ENCODE measurements at places on chromosomes 11 and 22. TPM values are rescaled to one million over a fixed set of nuclear protein-coding genes. Genes with fewer than 3 reads are reported as not detected.

GRCh38 chr22:30596886-30597285 lies 5.2 kb upstream of the PES1 start:
- DNase-seq, result peak; percentile 39

DNA sequence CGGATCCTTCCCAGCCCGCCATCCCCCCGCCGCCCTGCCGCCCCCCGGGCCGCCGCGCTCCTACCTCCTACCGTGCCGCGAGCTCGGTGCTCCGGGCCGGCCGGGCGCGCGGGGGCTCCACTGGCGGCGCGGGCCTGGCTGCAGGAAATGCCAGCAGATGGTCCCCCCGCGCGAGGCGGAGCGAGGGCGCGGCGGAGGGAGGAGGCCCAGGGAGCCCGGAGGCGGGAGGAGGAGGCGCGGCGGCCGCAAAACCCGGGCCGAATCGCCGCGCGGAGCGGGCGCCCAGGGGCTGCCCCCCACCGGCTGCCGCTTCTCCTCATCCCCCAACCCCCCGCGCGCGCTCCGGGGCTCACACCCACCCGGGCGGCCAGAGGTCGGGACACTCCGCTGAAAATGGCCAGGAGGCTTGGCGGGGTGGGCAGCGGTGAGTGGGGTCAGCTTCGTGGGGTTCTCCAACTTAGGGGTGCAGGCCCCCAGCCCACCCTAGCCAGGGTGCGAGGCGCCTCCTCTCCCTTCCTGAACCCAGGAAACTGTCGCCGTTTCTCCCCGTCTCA lies at the start of gene OSBPL5:
TSS of gene OSBPL5 (minus strand) at position 159 of the 554 bp plus-strand sequence. CDS start 36,162 bp downstream, outside the sequence.
- DNase-seq, result peak; percentile 81

DNA sequence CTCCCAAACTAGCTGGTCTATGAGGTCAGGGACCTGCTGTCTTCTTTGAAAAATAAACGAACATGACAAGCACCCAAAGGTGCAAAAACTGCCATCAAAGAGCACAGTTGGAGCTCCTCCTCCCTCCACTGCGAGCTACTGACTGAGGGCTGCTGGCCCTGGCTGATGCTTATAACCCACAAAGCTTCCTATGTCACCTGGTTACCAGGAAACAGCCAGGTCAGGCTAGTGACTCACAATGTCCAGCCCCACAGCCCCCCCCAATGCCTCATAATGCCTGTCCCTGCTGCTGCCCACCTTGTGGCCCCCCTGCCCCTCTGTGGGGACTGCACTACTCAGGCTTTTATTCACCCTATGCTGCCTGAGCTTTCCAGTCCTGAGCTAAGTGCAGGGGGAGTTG lies at the start of gene DRICH1:
TSS of gene DRICH1 (minus strand) at position 144 of the 400 bp plus-strand sequence. CDS start 298 bp downstream, outside the sequence.
- no peak for DNase-seq

DNA sequence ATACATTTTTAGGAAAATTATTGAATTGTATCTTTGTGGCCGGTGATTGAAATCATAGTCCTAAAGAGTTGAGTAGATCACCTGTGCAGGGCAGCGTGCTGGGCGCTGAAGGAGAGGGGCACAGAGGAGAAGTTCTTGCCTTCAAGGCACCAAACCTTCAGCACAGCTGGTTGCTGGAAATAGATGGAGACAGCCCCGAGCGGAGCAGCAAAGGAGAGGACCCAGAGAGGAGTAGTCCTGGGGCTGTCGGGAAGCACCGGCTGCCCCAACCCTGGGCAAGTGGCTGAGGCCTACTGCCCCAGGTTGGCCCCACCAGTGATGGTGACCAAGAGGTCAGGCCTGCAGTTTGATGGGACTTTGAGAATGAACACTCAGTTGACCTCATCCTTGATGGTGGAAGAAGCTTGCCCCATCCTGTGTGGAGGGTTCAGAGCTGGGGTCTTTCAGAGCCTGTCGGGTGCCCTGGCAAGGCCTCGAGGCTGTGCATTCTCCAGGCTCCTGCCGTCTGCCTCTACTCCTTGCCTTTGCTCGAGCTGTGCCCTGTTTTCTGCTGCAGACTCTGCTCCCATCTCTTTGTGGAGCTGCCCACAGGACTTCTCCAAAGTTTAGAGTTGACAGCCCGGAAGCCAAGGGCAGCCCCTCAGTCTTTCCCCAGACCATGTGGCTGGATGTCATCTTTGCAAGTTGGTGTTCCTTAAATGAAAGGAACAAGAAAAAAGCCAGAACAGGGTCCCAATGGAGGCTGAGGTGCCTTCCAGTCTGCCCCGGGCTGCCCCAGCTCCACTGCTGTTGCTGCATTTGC lies 285.1 kb downstream of the TBC1D22A start:
- peak; percentile 39 for DNase-seq

MOGAT2 gene
- total RNA-seq, result not detected

DNA sequence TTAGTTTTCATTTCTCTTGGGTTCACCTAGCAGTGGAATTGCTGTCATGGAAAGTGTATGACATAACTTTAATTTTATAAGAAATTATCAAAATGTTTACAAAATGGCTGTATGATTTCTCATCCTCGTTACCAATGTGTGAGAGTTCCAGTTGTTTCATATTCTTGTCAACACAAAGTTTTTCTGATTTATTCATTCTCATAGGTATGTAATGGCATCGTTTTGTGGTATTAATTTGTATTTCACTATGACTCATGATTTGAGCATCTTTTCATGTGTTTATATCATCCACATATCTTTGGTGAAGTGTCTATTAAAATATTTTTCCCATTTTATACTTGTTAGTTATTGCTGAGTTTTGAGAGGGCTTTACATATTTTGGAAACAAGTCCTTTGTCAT lies 5.5 kb downstream of the FAM111B start:
- DNase-seq, result no peak

DNA sequence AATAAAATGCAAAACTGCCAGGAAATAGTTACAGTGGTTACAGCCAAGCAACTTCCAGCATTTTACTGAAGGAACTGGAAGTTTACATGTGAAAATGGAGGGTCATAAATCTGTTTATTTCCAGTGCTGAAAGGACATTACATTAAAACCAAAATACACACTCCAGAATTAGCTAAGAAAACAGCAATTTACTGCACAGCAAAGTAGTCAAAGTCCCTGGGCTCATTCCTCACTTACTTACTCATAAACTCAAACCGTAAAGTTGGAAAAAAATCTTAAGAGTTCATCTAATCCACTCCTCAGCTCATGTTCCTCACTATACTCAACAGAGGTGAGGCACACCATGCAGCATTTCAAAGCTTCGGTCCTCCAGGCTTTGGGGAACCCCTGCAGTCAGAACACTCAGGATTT lies 17.4 kb downstream of the CTSC start:
- DNase-seq, result no peak

GRCh38 chr11:122692444-122692843 lies 36.9 kb downstream of the UBASH3B start:
- no peak for DNase-seq

CTTN gene
- 74.4 TPM for total RNA-seq

DTX4 gene
- 2.7 TPM for total RNA-seq

NAA40 gene
- total RNA-seq, result 13.7 TPM

GRCh38 chr11:86579406-86579731 lies 93.0 kb downstream of the ME3 start:
- no peak for DNase-seq

GRCh38 chr11:92330114-92330513 lies 105.5 kb downstream of the FAT3 start:
- DNase-seq, result no peak

DNA sequence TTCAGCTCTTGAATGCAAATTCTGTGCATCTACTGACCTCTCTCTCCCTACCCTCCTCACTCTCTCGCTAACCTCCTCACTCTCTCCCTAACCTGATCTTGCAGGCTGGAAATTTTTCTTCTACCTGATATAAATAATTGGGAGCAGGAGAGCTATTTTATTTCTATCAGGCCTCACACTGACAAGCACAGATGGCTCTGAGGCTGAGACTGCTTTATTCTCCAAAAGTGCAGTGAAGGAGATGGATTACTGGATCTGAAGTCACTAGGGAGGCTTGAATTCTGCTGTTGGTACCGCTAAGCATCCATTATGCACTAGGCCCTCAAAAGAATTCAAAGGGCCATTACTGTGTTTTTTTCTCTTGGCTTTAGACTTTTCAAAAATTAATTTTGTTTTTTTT lies 19.4 kb upstream of the LDHA start:
- DNase-seq, result no peak

DNA sequence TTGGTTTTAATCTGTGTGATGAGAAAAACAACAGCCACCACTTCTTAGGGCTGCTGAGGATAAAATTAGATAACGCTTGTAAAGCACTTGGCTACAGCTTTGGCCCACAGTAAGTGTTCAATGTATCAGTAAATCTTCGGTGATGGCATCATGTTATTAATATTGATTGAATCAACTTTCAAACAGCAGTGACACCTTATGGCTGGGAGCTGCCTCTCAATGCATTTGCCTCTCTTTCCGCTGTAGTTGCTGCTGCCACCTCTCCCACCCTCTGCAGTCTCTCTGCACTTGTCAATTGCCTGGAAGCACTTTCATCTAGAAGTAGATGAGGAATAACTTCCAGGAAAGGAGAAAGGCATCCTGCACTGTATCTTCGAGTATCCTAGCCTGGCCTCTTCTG lies 491.1 kb downstream of the OPCML start:
- no peak for DNase-seq

ESAM gene
- total RNA-seq, result 35.5 TPM

SLC37A2 gene
- 1.7 TPM for total RNA-seq

VSIG2 gene
- 0.38 TPM for total RNA-seq

CCDC73 gene
- total RNA-seq, result not detected

GRCh38 chr11:23903044-23903704 lies 593.7 kb upstream of the LUZP2 start:
- DNase-seq, result no peak

GRCh38 chr11:112882494-112883381 lies 78.5 kb upstream of the NCAM1 start:
- no peak for DNase-seq

DNA sequence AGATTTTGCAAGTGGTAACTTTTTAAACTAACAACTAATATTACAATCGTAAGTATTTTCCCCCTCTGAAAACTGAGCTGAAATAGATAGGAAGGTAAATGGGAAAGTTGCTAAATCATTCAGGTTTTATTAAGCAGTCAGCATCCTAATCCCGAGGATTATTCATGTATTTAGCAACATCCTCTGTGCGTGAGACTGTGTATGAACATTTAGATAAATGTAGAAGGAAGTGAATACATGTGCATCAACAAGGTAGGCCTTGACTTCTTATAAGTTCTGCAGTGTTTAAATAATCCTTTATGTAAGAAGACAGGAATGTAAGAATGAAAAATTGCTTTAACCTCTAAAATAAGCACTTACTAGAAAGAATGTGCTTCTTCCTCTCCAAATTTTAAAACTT lies 745.9 kb upstream of the TENM4 start:
- DNase-seq, result no peak

- no peak for DNase-seq
Measured at GRCh38 chr22:48083502-48083901, 1321.1 kb downstream of the TBC1D22A start.

DNA sequence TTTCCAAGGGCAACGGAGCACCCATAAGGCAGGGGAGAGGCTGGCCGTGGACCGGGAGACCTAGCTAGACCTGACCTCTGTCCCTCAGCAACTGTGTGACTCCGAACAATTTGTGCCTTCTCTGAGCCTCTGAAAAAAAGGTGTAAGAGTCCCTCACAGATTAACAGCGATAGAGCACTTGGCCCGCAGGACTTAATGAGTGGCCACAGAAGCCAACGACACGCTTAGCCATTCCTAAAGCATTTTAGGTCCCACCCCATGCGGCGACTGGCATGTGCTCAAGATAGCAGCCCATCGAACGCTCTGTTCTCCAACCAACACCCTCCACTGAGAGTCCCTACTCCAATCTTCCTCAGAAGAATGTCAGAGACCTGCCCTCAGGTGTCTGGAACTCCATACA lies 1.5 kb downstream of the SULT4A1 start:
- DNase-seq, result peak; percentile 10

DNA sequence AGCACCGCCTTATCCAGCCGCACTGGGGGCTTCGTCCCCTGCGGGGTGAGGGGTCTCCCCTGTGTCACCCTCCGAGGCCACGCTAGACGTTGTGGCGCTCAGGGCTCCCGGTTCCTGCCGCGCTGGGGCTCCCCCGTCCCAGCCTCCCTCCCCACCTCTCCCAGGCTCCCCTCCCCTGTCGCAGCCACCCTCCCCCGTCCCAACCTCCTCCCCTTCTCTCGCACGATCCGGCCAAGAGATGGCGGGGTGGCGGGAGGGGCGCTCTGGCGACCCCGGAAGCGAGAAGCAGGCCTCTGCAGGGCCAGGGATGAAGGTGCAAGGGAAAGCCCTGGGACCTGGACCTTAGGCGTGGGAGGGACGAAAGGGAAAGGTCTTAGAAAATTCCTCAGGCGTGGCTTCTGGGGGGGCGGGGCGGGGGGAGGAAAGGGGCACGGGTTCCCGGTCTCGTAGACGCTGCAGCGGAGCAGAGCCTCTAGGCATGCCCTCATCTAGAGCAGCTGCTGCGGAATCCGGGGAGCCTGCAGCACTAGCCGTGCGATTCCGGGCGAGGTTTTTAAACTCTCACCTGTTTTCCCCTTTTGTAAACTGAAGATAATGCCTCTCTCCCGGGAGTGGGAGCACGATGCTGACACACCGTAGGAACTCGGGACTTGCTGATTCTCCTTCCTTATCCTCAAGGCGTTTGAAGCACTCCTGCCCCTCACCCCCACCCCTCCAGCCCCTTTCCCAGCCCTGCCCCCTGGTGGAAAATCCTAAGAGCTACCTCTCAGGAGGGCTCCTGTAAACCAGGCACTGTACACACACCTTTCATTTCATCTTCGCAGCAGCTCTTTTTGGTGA lies 14.4 kb downstream of the KCNJ5 start:
- DNase-seq, result peak; percentile 27

C11orf91 gene
- total RNA-seq, result 0.49 TPM

- no peak for DNase-seq
Measured at GRCh38 chr11:3849297-3849874, 6.1 kb upstream of the STIM1 start.

GRCh38 chr11:84144531-84144930 lies 858.4 kb upstream of the CCDC90B start:
- no peak for DNase-seq

ART5 gene
- total RNA-seq, result 2.6 TPM

- DNase-seq, result no peak
Measured at GRCh38 chr11:6022956-6023355, 7.6 kb downstream of the OR56A1 start.

UBTFL1 gene
- total RNA-seq, result not detected

DNA sequence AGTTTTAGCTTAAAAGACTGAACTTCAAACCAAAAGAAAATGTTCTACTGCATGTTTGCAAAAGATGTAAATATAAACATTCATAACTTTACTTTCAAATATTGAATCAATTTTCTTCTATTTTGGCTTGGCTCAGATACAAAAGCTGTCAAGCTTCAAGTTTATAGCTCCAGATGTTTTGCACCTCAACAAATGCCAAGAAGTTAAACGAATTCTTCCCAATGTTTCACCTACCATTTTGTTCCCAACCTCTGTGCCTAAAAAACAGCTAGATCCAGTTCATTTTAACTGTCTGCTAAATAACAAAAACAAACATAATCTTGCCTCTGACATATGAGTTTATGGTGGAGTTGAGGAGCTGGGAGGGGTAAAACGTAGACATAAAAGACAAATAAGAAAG lies 76.5 kb downstream of the RAB30 start:
- DNase-seq, result no peak

SLC22A8 gene
- total RNA-seq, result not detected

Data from psoas muscle (tissue), 8 donors.